Activated CD4-positive, alpha-beta T cell treated with anti-CD3 and anti-CD28 coated beads, Interleukin-2, amount 50 U/mL, for 4 hours (primary cell): ENCODE measurements at places on chromosomes 3 and 15.

GRCh38 chr15:57045741-57046382 lies 127.4 kb downstream of the TCF12 start:
- no peak for DNase-seq

DNA sequence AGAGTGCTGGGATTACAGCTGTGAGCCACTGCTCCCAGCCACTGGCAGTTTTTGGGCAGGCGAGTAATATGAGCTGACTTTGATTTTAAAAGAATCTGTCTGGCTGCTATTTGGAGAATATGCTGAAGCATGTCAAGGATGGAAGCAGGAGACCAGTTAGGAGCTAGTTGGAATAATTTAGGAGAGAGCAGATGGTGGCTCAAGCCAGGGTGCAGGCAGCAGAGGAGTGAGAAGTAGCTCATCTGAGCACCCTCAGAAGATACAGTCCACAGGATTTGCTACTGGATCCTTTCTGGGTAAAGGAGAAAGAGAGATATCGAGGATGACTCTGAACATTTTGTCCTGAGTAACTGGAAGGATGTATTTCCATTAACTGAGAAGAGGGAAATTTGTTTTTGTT lies 30.4 kb upstream of the BDH1 start:
- DNase-seq: no peak

DNA sequence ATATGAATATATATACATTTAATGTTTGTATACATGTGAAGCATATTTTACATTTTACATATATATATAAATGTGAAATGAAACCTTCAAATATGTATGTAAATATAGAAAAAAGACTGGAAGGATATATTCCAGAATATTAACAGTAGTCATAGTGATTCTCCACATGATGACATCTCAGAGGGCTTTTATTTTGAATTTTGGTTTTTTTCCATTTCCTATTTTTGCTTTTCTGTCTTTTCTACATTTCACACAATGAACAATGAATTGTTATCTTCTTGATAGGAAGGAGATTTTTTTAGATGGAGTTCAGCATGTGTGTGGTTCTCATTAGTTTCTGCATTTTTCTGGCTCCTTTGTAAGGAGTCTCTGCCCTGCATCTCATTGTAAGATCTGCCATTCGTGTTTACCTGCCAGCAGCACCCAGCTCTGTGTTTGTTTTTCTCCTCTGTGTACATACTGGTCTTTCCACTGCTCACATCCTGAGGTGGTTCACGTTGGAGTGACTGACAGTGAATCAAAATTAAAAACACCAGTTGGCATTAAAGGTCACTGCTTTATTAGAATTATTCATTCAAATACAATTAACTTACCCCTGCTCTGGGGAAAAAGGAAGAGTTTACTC lies 425.3 kb upstream of the MDFIC2 start:
- DNase-seq: no peak

DNA sequence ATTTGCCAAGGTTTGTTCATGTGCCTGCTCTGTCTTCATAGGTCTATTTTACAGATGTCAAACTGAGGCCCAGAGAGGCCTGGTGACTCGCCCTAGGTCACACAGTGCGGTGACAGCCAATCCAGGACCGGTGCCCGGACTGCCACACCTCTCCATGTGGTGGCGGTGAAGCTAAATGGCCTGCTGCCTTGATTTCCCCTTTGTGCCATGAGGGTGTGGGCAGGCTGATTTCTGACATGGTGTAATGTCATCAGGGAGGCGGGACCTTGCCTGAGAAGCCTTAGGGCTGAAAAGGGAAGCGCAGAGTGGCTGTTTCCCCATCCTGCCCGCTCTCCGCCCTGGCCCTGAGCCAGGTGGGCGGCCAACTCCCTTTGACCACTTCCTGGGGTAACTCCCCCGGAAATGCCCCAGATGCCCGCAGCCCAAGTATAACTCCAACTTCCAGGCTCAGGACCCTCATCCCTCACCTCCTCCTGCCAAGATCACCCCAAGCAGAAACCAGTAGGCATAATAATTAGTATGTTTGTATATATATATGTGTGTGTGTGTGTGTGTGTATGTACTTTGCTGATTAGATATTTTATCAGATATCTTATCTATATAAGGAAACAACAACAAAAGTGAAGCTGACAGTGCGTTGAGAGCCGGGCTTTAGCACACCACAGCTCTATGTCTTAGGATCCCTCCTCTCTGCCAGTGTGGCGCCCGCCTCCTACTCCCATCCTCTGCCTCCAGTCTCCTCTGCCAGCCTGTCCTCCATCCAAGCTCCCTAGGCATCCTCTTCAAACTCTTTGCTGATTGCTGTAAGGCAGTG lies 63.9 kb downstream of the IQSEC1 start:
- no peak for DNase-seq

GRCh38 chr3:99921377-99921695 lies 103.7 kb downstream of the CMSS1 start:
- no peak for DNase-seq

DNA sequence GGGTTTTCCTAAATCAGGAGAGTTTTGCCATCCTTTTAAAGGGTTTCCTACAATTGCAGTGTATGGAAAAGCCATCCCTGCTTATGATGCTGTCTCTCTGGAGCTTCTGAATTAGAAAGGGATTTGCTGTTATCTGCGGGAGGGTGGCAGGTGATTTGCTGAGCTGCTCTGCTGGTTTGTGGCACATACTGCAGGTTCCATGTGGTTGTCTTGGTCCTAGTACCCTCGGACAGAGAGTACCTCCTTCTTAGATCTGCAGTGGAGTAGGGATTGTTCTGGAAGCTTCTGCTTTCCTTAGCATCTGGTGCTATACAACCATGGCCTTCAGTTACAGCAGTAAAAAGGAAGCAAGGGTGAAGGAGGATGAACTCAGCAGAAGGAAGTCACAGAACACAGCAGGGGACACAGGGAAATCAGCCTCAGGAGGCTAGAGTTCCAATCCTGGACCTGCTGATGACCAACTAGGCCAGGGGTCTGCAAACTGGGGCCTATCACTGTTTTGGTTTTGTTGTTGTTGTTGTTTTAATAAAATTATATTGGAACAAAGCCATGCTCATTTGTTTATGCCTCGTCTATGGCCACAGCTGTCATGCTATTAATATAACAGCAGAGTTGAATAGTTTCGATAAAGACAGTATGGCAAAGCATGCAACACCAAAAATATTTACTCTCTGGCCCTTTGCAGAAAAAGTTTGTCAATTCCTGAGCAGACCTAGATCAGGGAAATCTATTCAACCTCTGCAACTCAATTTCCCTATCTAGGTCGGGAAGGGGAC lies 39.5 kb downstream of the STARD5 start:
- DNase-seq: no peak

DNA sequence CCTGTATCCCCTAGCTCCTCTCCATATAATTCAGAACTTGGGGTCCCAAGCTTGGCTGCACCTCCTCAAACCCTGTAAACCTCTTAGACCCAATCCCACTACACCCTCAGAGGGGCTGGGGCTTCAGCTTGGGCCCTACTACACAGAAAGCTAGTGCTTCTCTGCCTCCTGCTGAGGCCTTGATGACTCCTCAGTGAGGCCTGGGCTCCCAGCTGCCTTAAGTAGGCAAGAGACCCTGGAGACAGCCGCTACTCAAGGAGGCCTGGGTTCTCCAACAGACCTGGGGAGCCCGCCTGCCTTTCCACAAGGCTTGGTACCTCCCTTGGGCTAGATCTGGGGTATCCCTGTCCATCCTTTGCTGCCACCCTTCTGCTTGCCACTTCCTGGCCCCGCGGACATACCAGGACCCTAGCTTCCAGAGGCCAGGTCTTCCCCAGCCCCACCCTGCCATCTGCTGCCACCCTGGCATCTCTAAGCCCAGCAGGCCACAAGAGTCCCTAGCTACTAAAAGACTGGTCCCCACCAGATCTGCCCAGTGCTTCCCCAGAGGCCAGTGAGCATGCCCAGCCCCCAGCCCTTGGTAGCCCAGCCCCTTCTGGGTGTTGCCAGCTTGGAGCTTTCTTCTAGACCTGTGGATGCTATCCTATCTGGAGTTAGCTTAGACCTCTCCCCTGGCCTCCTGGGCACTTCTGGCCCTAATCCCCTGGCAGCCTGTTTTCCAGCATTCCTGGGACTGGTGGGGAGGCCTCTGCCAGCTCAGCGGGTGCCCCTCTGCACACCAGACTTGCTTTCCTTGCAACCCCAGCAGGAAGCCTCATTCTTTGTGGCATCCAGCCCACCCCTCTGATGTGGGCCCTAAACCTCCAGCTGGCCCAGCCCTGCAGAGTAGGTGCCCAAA lies 13.7 kb downstream of the C15orf39 start:
- no peak for DNase-seq

DNA sequence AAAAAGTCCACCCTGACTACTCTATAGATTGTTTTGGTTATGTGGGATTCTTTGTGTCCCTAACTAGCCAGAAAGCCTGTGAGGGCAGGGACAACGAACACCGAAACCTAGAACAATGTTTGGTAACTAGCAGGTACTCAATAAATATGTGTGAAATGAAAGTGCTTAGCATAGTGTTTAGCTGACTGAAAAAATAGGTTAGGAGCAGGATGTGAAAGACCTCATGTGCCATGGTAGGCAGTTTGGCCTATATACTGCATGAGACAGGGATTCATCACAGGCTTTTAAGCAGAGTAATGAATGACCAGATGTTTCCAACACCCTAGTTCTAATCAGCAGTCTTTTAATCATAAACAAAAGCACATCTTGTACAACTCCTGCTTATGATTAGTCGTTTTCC lies 64.2 kb downstream of the MYO5A start:
- no peak for DNase-seq

- DNase-seq: no peak
These were observed 92.7 kb upstream of the CFAP20DC start for GRCh38 chr3:59142556-59142955.

DNA sequence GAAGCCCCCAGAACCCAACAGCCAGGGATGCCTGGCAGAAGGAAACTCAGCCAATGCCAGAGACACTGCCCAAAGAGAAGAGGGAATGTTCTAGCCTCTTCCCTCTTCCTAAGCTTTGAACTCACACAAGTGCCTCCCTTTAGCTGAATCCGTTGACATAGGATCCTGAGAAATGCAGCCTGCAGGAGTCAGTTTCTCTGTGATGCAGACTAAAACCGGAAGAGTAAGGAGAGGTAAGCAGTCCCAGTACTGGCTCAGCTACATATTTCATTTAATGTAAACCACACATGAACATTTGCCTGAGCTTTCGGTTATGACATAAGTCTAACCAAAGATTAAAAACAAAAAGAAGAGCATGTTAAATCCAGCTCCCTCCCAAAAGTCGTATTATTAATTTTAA lies 768.7 kb downstream of the TBL1XR1 start:
- DNase-seq: no peak

DNA sequence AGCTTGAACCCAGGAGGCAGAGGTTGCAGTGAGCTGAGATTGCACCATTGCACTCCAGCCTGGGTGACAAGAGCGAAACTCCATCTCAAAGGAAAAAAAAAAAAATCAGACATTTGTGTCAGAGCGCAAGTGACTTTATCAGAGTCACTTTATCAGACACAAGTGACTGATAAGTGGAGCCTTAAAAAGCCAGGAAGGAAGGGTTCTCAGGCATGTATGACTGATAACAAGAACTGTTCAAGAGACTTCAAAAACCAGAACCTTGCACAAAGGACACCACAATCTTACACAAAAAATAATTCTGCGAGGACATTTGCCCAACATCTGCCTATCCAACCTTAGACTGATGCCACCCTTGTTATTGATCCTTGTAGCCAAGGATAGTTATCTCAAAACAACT lies 13.3 kb upstream of the CFAP44 start:
- DNase-seq: no peak

GRCh38 chr3:55538158-55538557 lies 51.1 kb upstream of the WNT5A start:
- no peak for DNase-seq

- no peak for DNase-seq
These were observed 348.5 kb upstream of the SOX2 start for GRCh38 chr3:181363231-181363630.

DNA sequence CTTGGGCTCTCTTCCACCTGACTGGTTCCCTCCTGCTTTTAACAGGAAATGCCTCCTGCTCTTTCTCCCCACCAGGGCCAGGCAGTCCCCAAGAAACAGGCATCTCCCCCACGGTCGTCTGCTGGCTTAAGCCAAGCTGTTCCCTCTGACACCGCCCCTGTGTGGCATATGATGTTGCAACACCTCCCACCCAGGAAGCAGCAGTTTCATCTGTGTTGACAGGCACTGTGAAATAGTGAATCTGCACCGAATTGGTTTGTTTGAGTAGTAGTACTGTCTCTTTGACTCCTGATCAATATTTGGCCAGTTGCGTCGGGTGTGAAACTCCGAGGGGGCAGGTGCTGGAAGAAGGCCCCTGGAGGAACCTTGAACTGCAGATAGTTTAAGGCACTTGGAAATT lies 188.8 kb downstream of the FEZF2 start:
- no peak for DNase-seq

DNA sequence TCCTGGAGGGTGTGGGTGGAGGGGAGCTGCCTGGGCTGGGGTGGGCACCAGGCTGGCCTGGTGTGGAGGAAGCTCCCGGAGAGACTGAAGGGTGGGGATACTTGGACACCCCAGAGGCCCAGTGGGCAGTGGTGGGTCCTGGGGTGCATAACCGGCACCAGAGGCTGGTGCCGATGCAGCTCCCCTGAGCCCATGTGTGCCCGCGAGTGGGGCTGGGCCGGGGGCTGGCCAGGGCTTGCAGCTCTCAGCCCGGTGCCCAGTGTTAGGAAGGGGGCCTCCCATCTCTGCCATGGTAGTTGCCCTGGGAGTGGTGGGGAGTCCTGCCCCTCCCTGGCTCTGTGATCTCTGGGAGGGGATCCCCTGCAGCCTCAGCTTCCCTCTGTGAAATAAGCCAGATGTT lies 9.3 kb downstream of the PLXNA1 start:
- no peak for DNase-seq

GRCh38 chr3:43726521-43726920 lies 35.8 kb downstream of the ABHD5 start:
- no peak for DNase-seq

- DNase-seq: no peak
These were observed 599.4 kb downstream of the ZIC1 start for GRCh38 chr3:148008591-148008990.

DNA sequence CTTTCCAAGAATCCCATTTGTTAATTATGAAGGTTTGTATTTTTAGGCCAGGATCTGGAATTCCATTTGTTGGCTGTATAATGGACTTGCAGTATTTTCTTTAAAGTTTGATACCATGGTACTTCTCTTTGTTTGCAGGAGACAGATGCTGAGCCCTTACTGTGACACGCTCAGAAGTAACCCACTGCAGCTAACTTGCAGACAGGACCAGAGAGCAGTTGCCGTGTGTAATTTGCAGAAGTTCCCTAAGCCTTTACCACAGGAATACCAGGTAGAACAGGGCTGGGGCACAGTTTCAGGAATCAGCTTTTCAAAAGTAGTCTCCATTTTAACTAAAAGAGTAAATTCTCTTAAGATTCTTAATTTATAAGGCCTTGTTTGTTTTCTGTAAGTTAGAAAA lies 59.1 kb downstream of the LMLN start:
- DNase-seq: no peak

DNA sequence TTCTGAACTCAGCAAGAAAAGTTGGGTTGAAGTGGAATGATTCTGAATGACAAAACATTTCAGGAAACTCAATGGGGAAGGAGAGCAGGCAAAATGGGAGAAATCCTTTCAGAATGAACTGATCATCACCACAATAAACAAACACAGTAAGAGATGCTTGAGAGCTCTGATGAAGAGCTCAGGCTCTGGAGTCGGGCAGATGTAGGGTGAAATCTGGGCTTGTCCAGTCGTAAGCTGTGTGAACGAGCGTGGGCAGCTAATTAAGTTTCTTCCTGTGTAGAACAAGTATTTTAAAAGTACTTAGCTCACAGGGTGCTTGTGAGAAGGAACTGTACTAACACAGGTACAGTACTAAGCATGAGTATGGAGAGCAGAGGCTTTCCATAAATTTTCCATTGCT lies 406.2 kb downstream of the FOXP1 start:
- no peak for DNase-seq
